ENCODE measurements at places on chromosomes 3 and 15. TPM values are rescaled to one million over a fixed set of nuclear protein-coding genes. Genes with fewer than 3 reads are reported as not detected.

- no peak for DNase-seq
These were observed 99.7 kb downstream of the CPN2 start for GRCh38 chr3:194251461-194251860.

The A4GNT gene
- not detected for total RNA-seq

GRCh38 chr3:128486681-128487537, 6.1 kb downstream of the GATA2 start:
- DNase-seq = no peak

GRCh38 chr3:50100386-50100785, 11.7 kb downstream of the RBM5 start:
- no peak for DNase-seq

The GPR160 gene
- 1.4 TPM for total RNA-seq

- DNase-seq = no peak
These were observed 64.2 kb upstream of the MME start for GRCh38 chr3:155015776-155016436.

The PRSS50 gene
- not detected for total RNA-seq

The NR2E3 gene
- 0.24 TPM for total RNA-seq

The CYP11A1 gene
- 1.3 TPM for total RNA-seq

- no peak for DNase-seq
These were observed 136.3 kb downstream of the LRRC28 start for GRCh38 chr15:99387421-99388168.

The CCR8 gene
- total RNA-seq = not detected

GRCh38 chr3:53071882-53072431, 26.1 kb upstream of the SFMBT1 start:
- no peak for DNase-seq

The PLSCR2 gene
- total RNA-seq = not detected

The SPSB4 gene
- total RNA-seq = 5.7 TPM

The TGM5 gene
- total RNA-seq = 5.0 TPM

GRCh38 chr15:80780416-80781221, 1.4 kb downstream of the CEMIP start:
- DNase-seq = no peak

GRCh38 chr3:39443530-39443929, 23.9 kb upstream of the MOBP start:
- DNase-seq = no peak

DNA sequence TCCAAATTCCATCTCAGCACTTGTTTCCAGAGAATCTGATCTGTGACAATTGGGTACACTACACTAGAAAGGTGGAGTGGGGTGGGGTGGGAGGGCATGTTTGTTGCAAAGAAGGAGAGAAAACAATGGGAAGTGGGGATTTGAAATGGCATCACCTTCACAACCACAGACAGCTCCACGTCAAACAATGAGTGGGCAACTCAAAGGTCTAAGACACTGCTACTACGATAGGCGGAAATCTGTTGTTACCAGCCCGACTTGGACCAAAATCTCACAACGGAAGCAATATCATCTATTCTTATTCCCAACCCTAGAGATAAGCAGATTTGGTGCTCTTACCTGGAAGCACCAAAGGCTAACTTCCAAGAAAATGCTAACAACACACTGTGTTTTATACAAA, 3.3 kb downstream of the CYP19A1 start:
- no peak for DNase-seq

The REC114 gene
- total RNA-seq = not detected
